Epithelial cell of proximal tubule (primary cell): ENCODE measurements at places on chromosomes 11 and 22. TPM values are rescaled to one million over a fixed set of nuclear protein-coding genes. Genes with fewer than 3 reads are reported as not detected.

DNA sequence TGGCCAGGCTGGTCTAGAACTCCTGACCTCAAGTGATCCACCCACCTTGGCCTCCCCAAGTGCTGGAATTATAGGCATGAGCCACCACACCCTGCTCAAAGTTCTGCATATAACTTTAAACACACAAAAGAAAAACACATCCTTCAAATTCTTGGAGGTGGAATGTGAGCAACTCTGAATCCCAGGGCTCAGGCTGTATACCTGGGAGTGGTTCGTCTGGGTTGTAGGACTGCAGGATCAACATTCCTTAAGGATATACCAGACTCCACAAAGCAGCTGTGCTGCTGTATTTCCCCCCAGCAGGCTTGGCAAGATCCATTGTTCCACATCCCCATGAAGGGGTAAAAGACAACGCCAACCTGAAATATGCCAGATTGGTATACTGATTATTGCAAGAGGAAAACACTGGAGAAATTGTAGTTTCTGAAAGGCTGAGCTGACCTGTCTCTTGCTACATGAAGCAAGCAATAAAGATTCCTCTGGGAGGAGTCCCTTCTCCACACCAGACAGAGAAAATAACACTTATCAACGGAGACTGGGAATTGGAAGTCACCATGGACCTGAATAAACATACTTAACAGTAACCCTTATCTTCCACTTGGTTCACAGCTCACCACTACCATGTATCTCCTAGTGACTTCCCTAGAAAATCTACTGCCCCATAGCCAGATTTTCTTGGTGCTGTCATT, 12.2 kb upstream of the RPS3 start:
- DNase-seq: no peak

DNA sequence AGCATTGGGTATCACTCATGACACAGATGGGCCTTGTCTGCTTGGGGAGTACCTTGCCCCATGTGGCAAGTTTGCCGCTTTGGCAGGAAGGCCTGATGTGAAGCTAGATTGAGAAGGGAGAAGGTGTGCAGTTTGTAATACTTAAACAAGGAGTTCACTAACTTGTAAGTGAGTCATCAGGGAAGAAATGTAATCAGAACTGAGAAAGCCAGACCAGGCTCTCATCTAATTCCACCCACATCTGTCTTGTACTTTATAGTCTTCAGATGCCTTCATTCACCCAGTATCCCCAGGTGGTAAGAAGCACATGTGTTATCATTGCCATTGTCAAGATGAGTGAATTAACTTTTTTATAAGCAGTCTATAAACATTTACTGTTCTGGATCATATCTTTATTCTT, 116.0 kb upstream of the DDI1 start:
- DNase-seq: no peak

DNA sequence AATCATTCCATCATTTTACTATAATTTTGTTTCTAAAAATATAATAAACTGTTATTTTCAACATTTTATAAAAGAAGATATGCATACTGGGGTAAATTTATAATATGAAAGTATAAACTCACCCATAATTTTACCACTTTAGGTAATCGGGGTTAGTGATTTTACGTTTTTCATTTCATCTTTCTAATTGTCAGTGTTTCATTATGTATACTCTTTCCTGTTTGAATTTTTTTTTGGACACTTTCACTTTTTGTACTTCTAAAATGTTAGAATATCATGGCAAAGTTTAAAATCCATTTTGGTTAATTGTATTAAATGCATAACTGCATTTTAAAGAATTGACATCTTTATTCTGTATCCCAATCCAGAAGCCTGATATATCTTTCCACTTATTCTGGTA, 115.8 kb downstream of the METTL15 start:
- no peak for DNase-seq

- no peak for DNase-seq
Measured at GRCh38 chr22:43296276-43296902, 46.8 kb downstream of the SCUBE1 start.

- no peak for DNase-seq
Measured at GRCh38 chr11:46590740-46591605, 2.9 kb downstream of the AMBRA1 start.

Gene SERHL2
- 0.23 and 5.0 TPM in 2 replicates for total RNA-seq

Gene OR52N1
- not detected in 2 replicates for total RNA-seq

Gene P2RX6
- total RNA-seq: not detected in 2 replicates
